Hepatocyte (in vitro differentiated cells): ENCODE measurements at places on chromosomes 12 and 14. TPM values are rescaled to one million over a fixed set of nuclear protein-coding genes. Genes with fewer than 3 reads are reported as not detected.

The EMP1 gene
- 51.1 and 52.6 TPM in 2 replicates for polyA plus RNA-seq

The GPN3 gene
- polyA plus RNA-seq = 27.4 TPM in 2 replicates

The KCNH3 gene
- polyA plus RNA-seq = 0.43 and 1.1 TPM in 2 replicates

The ZNF664 gene
- 13.5 and 17.6 TPM in 2 replicates for polyA plus RNA-seq

The PPP1R1A gene
- polyA plus RNA-seq = 26.2 and 43.2 TPM in 2 replicates

The DNAI7 gene
- not detected in 2 replicates for polyA plus RNA-seq

The PTGDR gene
- polyA plus RNA-seq = 2.2 and 3.5 TPM in 2 replicates

The CELA1 gene
- polyA plus RNA-seq = not detected in 2 replicates

The MOAP1 gene
- 26.1 and 27.3 TPM in 2 replicates for polyA plus RNA-seq

The RGS6 gene
- polyA plus RNA-seq = 0.25 TPM in 1 of 2 replicates, not detected in the other
